ENCODE measurements at places on chromosomes 5 and 9.

GRCh38 chr5:161165998-161166660 is 314.1 kb upstream of the ATP10B start:
- no peak for DNase-seq

- peak; percentile 97 for DNase-seq
These were observed at the start of gene TRIM41 for GRCh38 chr5:181223058-181223728. Gene TRIM41, plus strand, starts transcription at chr5:181223281. Its CDS starts 719 bp downstream, at chr5:181224000.

- DNase-seq = no peak
These were observed 65.3 kb upstream of the TGFBR1 start for GRCh38 chr9:99039505-99040182.

DNA sequence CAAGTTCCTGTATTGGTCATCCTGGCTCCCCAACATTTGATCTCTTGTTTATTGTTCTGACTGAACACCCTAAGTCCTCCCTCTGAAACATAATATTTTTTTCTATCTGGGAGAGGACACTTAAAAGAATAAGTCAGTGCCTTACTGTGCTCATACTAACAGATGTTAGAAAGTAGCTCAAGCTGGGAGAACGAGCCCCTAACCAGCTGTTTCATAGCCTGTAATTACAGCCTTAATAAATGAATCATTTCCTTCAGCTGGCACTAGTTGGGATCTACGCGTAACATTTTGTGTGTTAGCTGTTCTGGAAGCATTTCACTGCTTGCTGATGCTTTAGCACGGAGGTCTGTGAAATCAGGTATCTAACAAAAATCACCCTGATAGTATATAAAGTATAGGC is 345.9 kb upstream of the RIOK2 start:
- DNase-seq = no peak

DNA sequence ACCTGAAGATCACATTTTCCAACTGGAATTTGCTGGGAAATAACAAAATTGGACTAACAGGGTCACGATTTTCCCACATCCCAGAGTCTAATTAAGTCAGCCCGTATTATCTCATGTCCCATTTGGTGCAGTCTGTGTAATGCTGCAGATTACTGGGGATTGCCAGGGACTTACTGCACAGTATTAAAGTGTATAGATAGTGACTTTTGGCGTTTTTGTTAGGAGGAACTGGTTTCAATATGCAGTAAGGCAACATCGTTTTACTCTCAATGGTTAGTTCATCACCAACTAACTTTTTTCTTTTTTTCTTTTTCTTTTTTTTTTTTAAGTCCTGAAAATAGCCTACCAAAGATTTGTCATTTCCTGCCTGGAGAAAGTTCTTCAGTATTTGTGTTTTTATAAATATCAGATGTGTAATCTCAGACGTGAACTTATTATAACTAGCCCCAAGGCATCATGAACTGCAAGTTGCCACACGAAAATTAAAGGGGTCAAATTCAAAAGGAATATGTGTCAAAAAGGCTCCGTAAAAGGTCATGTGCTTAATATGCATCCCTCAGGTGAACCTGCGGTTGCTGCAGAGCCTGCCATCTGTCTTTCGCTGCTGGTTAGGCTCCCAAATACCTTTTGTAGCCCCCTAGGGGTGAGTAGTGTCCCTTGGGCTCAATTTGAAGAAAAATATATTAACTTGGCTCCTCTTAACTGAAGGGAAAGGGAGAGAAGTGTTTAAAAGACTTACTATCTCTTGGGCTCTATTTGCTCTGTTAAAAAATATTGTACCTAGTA is 176.7 kb upstream of the ADAMTSL1 start:
- no peak for DNase-seq

GRCh38 chr5:167839065-167839464 is 452.4 kb upstream of the WWC1 start:
- no peak for DNase-seq

DNA sequence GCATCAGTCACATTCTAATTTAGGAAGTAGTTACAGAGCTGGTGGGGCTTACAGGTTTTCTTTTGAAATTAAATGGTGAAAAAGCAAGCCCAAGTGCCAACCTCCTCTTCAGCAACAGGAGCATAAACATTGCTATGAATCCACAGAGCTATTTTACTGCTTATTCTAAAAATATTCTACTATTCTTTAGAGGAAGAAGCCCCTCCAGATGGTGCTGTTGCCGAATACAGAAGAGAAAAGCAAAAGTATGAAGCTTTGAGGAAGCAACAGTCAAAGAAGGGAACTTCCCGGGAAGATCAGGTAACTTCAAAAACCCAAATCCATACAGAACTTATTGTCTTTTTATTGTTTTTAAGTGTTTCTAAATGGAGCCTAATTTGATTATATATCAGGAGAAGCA is 202.8 kb downstream of the CWC27 start:
- DNase-seq = no peak

DNA sequence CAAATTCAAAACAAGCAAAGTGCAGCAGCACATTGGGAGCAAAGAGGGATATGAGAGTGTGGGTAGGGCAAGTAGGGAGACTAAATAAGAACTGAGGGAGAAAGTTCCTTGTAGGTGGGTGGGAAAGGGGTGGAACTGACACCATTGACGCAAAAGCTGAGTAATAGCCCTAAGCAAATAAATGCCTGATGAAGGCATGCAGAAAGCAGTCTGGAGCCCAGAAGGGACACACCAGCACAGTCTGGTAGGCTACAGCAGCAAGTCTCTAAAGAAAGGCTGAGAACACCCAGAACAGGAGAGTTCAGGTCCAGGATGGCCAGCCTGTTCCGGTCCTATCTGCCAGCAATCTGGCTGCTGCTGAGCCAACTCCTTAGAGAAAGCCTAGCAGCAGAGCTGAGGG is at the start of gene INSL4:
Gene INSL4, plus strand, starts transcription at position 208 of the 400 bp plus-strand sequence. Its CDS starts 105 bp downstream, at position 313.
- DNase-seq = no peak

Data from activated T-helper 1 cell treated with anti-CD3 and anti-CD28 coated beads, Interleukin-12 subunit alpha, Interleukin-12 subunit beta, Interleukin-2, Interleukin-4 antibody, amounts not matched to agents 30 ng/mL and 10 ng/mL and 1 ng/mL, durations not matched to agents 14 hours and 24 hours and 36 hours (primary cell).